ENCODE measurements at places on chromosomes 5 and 9. TPM values are rescaled to one million over a fixed set of nuclear protein-coding genes. Genes with fewer than 3 reads are reported as not detected.

ENG gene
- 688 TPM for total RNA-seq

NTNG2 gene
- total RNA-seq = not detected

PIP5K1B gene
- total RNA-seq = 0.27 TPM

LCN10 gene
- total RNA-seq = not detected

GRIA1 gene
- not detected for total RNA-seq

CTSV gene
- total RNA-seq = 1.3 TPM

GPX3 gene
- 3.5 TPM for total RNA-seq

PRDM9 gene
- not detected for total RNA-seq

PCDHGA10 gene
- 4.4 TPM for total RNA-seq

BAAT gene
- total RNA-seq = not detected

OXCT1 gene
- 33.7 TPM for total RNA-seq

INSL4 gene
- total RNA-seq = not detected

HSPB3 gene
- not detected for total RNA-seq

PPP2CA gene
- 163 TPM for total RNA-seq

LRRC26 gene
- not detected for total RNA-seq

NUTM2G gene
- total RNA-seq = not detected

CENPK gene
- 50.7 TPM for total RNA-seq
